NCI-H774 (cell line): ENCODE measurements at places on chromosomes 1 and 21.

DNA sequence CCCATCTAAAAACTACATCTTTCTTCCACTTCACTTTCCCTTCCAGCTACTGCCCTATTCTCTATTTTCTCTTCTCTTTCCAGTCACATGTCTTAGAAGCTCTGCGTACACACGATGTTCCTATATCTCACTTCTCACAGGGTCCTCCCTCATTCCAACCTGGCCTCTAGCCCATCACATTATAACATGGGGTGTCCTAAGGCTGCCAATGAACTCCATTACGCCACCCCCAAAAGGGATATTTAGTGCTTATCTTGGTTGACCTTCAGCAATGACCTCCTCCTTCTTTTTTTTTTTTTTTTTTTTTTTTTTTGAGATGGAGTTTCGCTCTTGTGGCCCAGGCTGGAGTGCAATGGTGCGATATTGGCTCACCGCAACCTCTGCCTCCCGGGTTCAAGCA lies 38.2 kb upstream of the FAM89A start:
- DNase-seq, result no peak

GRCh38 chr1:40620586-40621210 lies 44.8 kb downstream of the RIMS3 start:
- DNase-seq, result no peak

- peak; percentile 41 for DNase-seq
Observed at GRCh38 chr1:90114521-90115141, 119.7 kb downstream of the ZNF326 start.

DNA sequence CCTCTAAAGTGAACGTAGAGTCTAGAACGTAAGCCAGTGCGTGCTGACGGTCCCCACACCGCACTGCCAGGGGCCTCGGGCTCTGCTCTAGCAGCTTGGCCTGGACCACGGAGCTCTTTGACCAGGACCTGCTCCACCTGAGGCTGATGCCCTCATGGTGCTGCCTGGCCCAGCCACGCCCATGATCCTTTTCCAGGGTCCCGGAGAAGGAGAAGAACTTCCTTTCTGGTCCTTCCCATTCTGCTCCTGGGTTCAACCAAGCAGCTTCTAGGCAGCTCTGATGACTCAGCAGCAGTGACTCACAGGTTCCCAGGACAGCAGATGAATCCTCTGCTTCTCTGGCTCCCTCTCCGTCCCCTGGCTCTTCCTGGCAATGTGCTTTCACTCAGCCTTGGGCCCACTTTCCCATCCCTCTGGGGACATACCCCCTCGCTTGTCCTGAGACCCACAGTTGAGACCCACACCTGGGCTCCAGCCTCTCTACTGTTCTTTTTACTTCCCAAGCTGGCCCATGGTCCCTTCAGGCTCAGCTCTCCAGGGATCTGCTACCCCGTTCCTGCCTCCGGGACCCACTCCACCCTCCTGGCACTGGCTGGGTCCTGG lies 246.3 kb upstream of the RAB4A start:
- DNase-seq, result no peak

DNA sequence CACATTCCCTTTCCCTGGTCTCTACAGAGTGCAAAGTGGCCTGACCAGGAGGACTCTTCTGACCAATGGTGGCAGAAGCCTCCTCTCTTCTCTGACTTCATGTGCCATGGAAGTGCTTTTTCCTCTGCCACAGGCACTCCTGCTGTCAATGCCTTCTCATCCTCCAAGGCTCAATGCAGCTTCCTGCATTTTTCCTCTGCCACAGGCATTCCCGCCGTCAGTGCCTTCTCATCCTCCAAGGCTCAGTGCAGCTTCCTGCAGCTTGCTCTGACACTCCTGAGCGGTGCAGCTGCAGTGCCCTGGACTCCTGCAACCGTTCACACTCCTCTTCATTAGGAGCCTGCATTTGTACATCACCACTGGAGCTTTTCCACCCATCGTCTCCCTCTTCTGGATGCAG lies 4.7 kb upstream of the ADARB1 start:
- no peak for DNase-seq

DNA sequence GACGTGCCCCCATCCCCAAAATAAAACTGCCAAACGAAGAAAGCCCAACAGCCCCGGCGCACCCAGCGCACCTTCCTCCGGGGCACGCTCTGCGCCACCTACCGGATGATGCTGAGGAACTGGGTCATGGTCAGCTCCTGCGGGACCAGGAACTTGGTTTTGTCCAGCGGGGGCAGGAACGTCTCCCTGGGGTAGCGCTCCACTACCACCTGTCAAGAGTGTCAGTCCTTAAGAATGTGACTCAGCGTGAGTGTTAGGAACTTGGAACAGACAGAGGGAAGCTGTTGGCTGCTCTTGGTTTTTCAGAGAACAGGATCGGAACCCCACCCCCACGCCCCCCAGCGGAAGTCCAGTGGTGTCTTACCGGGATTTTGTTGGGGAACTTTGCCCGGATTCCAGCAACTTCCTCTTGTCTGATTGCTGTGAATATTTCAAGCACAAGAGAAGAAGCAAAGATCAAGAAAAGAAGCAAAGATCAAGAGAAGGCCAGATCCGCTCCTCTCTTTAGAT lies 431 bp downstream of the MAP1LC3C start:
- no peak for DNase-seq

GRCh38 chr1:245715970-245716369 lies 561.2 kb downstream of the KIF26B start:
- no peak for DNase-seq

- DNase-seq, result no peak
Observed at GRCh38 chr1:9289711-9290485, 2.8 kb upstream of the SPSB1 start.
